Epithelial cell of prostate (primary cell): ENCODE measurements at places on chromosomes 7 and 10.

- DNase-seq: no peak
Measured at GRCh38 chr7:100102950-100103840, 1.8 kb downstream of the AP4M1 start.

GRCh38 chr10:31157123-31158010 lies 125.7 kb upstream of the ZNF438 start:
- DNase-seq: no peak

GRCh38 chr7:4030346-4030950 lies 651.6 kb upstream of the FOXK1 start:
- DNase-seq: no peak

- DNase-seq: no peak
Measured at GRCh38 chr10:96656198-96656577, 64.1 kb downstream of the PIK3AP1 start.

DNA sequence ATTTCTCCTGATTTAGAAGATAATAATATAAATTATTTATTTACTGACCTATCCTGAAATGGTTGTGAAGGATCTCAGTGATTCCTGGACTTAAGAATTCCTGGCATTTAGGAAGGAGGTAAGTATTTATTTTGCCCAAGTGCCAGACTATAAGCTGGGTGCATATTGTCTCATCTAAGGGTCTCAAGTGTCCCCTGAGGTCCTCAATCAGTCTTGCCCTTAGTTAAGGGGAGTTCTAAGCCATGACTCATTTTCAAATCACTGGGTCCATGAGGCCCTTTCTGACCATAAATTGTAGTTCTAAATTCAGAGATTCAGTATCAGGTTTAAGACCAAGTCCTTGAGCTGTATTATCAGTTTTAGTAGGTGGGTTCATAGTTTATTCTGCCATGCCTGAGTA lies 251.6 kb upstream of the MEOX2 start:
- no peak for DNase-seq

- peak; percentile 54 for DNase-seq
Measured at GRCh38 chr7:142943706-142944268, 4.5 kb downstream of the LLCFC1 start.

DNA sequence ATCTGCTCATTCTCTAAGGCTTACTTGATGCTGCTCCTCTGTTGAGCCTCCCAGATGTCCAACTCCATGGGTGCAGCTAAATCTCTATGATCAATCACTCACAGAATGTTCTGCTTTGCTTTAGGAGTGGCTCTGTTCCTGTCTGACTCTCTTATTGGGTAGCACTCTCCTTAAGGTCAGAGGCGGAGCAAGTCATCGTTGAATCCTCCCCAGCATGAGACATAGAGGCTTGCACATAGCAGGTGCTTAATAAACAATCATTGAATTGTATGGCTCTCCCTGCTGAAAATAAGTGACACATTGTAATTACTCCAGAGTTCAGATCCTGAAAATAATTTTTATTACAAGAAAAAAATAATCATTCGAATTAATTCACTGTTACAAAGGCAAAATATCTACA lies 69.7 kb downstream of the NPS start:
- DNase-seq: no peak
